Natural killer cell treated with Interleukin-12 subunit alpha and Interleukin-12 subunit beta and Interleukin-15 and Interleukin-18, amount 100 ng/mL, for 72 hours (primary cell): ENCODE measurements at places on chromosomes 2 and 18.

DNA sequence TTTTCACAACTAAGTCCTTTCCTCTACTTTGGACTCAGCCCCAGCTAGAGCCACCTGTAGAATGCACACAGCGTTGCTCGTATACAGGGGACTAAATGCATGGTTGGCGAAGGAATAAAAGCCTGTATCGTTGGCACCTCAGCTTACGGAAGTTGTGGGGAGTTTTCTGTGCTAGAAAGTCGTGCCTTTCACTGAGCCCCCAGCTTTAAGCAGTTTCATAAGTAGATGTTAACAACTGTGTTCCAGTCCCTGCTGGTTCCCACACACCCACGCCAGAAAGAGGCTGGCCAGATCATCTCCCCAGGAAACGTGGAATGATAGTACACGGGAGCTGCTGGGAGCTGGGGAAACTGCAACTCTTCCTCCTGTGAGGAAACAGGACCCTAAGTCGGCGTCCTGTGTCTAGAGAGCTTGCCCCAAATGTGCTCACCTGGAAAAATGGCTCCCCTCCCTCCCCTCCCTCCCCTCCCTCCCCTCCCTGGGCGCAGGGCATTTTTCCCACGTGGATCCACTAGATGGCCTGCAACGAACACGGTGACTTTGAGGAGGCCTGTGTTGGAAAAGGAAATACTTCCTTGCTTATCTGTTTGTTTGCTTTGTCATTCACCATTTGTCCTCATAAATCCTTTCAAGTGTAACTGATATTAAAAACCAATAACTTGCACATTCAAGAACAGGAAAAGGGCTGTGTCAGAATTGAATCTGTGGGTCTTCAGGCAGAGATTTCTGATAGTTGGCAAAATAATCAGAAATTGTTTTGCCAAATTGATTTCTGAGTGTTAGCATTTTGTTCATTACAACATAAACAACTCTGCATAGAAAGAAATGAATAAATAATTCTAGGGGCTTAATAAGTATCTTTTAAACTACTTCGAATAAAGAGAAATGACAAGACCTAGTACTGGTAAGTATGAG, 43.9 kb upstream of the RFX8 start:
- no peak for DNase-seq

DNA sequence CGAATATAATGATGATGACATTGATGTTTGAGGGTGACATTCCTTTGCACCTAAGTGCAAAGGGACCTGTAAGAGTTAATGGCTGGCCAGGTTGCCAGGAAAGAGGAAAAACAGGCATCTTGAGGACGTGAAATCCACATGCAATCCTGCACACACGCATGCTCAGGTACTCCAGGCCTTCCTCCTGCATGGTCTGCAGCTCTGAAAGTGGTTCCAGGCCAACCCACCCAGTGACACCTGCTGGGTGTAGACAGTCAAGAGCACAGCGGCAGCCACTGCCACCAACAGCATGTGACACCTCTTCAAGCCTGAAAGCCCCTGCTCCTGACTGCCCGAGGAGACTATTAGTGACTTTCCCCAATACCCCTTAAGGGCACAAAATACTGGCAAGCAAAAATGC, 101.6 kb downstream of the PIEZO2 start:
- DNase-seq, result no peak

GRCh38 chr2:214631406-214631805, 178.1 kb downstream of the BARD1 start:
- DNase-seq, result no peak

- no peak for DNase-seq
These were observed 23.0 kb upstream of the CEP68 start for GRCh38 chr2:65033178-65033577.

DNA sequence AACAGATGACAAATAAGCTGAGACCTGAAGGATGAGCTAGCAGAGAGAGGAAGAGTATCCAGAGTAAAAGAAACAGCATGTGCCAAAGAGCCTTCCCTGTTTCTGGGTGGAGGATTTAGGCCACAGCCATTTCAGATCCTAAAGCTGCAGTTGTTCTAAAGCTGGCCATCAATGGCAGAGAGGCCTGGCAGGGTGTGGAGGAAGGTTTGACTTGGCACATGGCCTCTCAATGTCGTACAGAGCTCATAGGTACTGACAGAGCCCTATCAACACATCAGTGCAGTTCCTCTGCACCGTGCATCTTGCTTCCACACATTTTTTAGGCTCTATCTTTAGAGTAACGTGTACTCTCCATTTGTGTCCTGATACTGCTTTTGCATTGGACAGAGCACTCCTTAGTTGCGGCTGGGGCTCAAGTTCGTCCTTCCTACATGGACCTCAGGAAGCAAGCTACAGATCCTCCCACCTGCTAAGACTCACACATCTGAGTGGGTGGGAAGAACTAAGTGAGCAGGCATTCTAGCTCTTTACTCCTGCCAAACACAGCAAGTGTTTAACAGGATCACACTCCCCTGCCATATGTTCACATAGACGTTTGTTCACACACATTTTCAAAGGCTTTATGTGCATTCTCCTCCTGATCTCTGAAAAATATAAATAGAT, 3.0 kb upstream of the CHMP3 start:
- no peak for DNase-seq

DNA sequence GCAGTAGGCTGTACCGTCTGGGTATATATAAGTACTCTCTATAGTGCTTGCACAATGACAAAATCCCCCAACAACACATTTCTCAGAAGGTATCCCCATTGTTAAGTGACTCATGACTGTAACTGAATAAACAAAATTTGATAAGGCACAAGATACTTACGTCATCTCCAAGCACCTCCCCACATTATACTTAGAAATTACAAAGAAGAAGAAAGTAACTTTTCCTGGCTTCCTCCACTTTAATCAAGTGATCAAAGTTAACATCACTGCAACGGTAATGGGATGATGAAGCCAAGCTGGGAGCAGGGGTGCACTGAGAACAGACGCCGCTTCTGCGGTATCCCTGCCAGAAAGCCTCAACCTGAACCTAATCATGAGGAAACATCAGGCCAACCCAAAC, 9.7 kb downstream of the TNS1 start:
- no peak for DNase-seq

DNA sequence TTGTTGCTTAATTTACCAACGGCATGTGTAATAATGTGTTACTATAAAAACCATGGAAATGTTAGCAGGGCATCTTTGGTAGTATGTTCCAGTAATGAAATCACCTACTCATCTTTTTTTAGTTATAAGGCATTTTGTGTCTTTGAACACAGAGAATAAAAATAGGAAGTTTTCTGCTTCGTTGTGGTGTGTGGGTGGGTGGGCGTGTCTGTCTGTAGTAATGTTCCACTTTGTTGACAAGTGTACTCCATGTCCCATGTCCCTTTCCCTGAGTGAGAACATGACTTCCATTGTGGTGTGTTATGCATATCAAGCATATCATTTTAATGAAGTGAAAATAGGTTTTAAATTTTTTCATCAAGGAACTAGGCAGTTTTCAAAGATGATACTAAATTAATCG, 149.3 kb downstream of the VWC2L start:
- no peak for DNase-seq

DNA sequence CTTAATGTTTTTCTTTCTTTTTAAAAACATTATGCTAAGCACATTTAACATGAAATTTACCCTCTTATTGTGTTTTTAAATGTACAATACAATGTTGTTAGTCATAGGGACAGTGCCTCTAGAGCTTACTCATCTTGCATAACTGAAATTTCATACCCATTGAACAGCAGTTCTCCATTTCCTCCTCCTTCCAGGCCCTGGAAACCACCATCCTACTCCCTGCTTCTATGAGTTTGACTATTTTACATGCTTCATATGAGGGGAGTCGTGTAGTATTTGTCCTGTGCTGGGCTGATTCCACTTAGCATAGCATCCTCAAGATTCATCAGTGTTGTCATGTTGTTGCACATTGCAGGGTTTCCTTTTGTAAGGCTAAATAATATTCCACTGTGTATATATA, 92.6 kb downstream of the SPATS2L start:
- DNase-seq, result no peak

- DNase-seq, result no peak
These were observed 157 bp downstream of the PTGR3 start for GRCh38 chr18:75208836-75209128.

- no peak for DNase-seq
These were observed 136.7 kb upstream of the CDH2 start for GRCh38 chr18:28313602-28314001.

DNA sequence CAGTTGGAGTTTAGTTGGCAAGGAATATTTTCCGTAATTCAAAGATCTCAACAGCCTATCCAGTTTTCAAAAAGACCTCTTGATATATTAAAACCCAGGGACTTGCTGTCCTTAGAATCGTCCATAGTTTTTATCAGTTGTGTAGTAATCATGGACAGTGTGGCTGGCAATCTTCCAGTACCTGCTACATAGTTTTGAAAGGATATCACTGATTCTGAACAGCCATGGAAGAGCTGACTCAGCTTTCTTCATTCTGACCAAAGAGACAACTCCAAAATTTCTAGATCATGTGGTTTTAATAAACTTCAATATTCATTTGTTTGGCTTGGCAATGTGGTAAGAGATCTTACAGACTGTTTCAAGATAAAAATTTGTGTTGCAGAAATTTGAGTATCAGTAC, 616.7 kb downstream of the TDRD15 start:
- no peak for DNase-seq
